ENCODE measurements at places on chromosomes 7 and 10.
A peak's percentile ranks its signal among the peaks of the same experiment; 100 is the strongest.

- no peak for DNase-seq
Observed at GRCh38 chr7:133786401-133786937, 340.7 kb upstream of the LRGUK start.

GRCh38 chr7:132317701-132318351 lies 258.4 kb downstream of the PLXNA4 start:
- DNase-seq, result no peak

DNA sequence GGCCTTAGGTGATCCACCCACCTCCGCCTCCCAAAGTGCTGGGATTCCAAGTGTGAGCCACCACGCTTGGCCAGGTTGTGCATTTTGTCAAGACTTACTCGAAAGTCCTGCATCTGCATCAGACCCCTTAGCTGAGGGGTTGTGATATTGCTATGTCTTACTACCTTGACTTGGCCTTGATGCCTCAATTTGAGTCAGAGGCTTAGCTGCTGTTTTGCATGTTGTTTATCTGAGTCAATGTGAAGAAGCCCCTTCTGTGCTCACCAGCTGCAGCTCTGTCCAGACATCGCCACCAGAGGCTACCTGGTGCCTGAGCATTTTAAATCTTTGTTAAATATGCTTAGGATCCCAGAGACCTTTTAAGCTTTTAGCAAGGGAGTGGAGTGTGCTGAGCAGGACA lies 18.1 kb downstream of the UBE2D4 start:
- DNase-seq, result no peak

GRCh38 chr7:86733783-86734182 lies 90.1 kb downstream of the GRM3 start:
- no peak for DNase-seq

- no peak for DNase-seq
Observed at GRCh38 chr10:114306116-114306973, 67.3 kb downstream of the VWA2 start.

- DNase-seq, result no peak
Observed at GRCh38 chr10:85413570-85413969, 953.0 kb downstream of the GRID1 start.

DNA sequence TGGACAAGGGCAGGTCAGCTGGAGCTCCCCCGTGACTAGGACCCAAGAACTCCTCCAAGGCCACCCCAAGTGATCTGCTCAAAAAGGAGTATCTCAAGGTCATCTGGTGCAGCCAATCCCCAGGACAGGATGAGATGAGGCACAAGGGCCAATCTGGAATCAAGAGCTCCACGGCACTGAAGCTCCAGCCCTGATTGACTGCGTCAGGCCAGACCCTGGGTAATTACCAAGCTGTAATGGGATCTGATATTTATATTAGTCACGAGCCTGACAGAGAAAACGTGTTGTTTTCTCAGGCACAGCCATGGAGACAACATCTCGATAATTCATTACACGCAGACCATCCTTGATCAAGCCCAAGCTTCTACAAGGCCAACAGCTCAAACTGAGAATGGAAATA lies 4.2 kb downstream of the KCNMA1 start:
- DNase-seq, result no peak

GRCh38 chr10:5888843-5889623 lies 660 bp downstream of the ANKRD16 start:
- DNase-seq, result peak; percentile 7

DNA sequence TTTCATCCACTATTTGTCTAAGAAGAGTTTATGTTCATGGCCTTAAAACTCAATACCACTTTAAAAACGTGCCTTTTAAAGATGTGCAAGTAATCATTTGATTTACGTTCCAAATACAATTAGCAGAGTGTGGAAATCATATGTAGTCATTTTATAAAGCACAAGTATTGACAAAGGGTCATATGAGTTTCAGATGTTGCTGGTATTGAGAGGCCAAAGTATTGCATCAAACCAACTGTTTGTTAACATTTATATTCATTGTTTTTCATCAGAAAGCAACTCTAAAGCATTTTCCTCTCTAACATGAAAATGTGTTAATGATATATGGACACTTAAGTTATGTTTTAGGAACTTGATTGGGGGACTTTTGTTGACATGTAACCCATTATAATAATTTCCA lies 11.5 kb upstream of the TSGA13 start:
- no peak for DNase-seq

DNA sequence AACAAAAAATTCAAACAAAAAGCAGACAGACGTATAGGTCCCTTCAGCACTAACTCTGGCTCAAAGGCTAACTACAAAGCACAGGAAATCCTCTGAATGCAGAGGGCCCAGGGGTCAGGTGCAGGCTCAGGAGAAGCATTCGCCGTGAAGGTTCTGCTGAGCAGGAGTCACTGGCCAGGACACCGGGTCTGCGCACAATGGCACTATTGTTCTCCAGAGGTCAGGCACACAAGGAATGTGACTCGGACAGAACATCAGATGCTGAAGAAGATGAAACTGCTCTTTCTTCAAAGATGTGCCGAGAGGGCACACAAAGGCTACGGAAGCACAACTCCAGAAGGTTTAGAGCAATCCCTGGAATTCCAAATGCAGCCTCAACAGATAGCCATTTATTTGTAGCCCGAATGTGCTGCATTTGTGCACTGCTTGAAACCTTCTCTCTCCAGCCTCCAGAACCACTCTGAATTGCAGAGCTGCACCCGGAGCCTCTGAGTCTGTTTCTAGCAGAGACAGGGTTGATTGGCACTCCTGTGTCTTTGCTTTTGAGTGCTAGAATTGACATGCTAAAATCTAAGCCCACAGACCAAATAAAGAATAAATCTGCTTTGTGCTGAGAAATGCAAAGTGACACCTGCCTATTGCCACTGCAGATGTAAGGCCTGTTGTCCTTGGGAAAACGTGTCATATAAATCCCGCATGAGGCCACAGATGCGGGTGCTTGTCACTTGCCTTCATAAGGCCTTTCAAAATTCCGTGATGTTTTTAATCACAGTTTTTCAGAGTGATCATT lies 85.4 kb upstream of the AFAP1L2 start:
- no peak for DNase-seq

GRCh38 chr10:5941579-5941978 lies 35.8 kb downstream of the IL15RA start:
- no peak for DNase-seq

DNA sequence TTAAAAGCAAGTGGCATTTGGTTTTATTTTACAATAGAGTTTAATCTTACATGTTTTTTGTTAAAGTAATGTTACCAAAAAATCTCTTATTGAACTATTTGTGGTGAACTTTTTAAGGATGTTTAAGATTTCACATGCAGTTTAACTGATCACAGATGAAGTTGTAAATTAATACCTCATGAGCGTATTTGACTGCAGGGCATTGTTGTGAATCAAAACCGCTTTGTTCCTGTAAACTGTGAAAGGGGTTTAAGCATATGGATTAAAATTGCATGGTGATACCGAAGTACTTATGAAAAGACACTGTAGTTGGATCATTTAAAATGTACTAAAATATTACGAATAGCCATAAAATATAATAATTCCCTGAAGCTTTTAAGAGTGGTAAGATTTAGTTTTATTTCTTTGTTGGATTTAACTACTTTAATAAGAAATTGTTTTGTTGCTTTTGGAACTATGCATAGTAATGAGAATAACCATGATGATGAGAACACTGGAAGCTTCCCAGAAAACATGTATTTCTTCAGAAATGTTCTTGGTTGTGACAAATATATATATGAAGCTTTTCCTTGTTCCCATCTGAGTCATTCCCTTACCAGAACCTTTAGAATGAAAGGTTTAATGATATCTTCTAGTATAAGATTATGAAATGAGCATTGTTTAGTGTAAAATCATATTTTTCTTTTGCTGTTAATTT lies 131.3 kb downstream of the ADK start:
- no peak for DNase-seq

DNA sequence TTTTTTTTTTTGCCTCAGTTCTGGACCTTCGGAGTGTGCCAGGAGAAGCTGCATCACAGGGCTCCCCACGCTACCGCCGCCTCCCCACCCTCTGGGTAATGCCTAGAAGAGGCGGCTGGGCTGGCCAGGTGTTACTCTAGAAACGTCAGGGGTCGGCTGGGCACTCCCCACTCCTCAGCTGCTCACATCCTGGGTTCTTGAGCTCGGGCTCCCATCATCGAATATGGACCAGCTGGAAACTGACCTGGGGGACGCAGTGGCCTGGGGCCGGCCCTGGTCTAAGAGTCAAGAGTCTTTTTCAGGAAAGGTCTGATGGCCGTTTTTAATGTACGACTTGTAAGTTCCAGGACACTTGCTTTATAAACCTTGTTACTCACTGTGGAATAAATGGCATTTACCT lies 326.5 kb downstream of the WDR37 start:
- DNase-seq, result no peak

DNA sequence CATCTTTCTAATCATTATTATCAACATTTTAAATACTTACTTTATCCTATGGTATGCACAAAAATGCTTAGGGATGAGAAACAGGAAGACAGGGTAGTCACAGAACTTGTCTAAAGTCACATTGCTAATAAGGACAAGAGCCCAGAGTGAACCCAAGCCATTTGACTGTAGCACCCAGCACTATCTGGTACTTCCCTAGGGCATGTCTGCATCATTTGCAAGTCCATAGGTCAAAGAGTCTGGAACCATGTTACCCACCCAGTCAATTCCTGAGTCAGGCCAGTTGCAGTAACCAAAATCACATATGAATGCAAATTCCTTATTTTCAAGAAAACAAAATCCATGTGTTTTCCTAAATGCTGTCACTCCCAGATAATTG lies 19.1 kb downstream of the ASAH2 start:
- DNase-seq, result no peak

GRCh38 chr10:18303851-18304801 lies 163.9 kb downstream of the CACNB2 start:
- no peak for DNase-seq

DNA sequence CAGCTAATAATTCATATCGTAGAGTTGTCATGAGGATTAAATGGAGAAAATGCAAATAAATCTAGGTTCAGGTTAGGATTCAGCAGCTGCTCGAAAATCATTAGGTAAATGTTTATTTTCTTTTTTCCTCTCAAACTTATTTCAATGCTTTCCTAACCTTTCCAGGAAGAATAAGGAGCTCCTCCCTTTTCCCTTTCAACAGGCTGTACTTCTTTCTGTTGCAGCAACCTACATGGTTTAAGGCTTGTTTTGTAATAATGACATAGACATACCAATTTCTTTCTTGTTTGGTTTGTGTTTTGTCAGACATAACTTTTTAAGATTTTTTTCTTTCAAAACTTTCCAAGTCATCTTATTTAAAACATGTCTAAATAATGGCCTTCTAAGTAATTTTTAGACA lies 18.2 kb downstream of the GPR141 start:
- no peak for DNase-seq

- DNase-seq, result no peak
Observed at GRCh38 chr7:129188892-129189660, 643 bp downstream of the SMO start.

GRCh38 chr10:100516847-100517246 lies 2.8 kb downstream of the SEC31B start:
- no peak for DNase-seq

GRCh38 chr7:112064627-112065385 lies 141.4 kb downstream of the DOCK4 start:
- DNase-seq, result no peak

DNA sequence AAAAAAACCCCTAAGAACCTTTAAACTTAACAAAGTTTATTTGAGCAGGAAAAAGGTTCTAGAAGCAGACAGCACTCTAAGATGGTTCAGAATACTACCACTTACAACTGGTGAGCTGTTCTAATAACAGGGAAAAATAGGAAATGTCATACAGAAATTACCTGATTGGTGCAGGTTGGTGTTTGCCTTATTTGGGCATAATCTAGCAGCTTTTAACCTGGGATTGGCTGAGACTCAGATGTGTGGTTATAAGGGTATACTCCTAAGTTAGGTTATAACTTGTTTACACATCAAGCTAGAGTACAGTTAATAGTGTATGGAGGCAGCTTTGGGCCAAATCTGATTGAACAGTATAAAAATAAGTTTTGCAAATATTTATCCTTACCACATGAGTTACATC lies 59.8 kb downstream of the MAPK8 start:
- DNase-seq, result no peak

DNA sequence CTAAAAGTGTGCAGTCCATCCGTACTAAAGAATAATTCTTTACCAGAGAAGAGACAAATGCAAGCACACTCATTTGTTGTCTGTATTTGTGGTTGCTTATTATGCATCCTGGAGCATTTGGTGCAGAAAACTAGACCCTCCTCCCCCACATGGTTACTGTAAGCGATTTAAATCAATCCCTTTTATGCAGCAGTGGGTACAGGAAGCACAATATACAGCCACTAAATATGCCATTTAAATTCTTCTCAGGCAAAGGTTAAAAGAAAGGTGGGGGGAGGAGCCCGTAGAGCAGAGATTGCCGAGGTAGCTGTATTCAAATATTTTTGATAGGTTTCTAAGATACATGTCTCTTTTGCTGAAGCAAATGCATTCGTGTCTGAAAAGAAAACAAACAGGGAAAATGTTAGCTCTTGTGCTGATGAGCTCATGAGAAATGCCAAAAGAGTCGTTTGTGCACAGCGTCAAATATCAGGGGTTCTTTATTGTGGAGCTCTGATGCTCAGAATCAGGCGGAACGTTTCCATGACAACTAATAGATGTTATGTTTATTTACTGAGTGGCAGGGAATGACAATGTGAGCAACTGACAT lies 131.3 kb upstream of the NPVF start:
- no peak for DNase-seq

GRCh38 chr7:40306596-40306995 lies 171.8 kb downstream of the SUGCT start:
- no peak for DNase-seq

- no peak for DNase-seq
Observed at GRCh38 chr7:1520539-1521234, 9.8 kb upstream of the MAFK start.
